Activated effector memory CD4-positive, alpha-beta T cell treated with Interleukin-2 at 50 U/mL for 16 hours (primary cell): ENCODE measurements at places on chromosomes 5 and 9.

DNA sequence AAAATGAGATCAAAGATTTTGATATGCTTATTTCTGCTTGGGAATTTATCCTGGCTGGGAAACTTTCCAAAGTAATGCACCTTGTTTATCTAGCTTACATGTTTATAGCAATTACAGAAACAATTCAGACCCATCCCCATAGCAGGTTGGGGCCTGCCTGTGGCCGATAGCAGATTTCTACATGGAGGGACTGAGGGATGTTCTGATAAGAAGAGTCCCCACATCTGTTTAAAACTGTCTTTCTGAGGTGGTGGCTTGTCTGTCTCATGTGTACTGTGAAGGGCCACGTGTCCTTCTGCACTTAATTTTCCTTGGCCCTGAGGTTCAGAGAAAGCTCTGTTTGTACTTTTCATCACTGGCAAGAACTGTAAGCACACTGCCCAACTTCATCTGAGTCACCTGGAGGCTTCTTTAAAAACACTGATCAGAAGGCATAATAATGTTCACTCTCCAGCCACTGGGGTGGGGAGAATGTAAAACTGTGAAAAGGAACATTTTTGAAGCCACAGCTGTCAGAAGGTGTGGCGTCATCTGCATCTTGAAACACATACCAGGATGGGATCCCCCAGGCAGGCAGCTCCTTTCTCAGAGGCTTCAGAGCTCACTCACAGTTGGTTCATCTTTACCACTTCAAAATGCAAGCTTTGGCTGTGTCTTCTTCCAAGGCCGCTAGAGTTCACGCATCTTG, 80.3 kb downstream of the MAP1B start:
- no peak for DNase-seq

GRCh38 chr5:21238786-21239185, 1250.8 kb upstream of the CDH18 start:
- DNase-seq = no peak

DNA sequence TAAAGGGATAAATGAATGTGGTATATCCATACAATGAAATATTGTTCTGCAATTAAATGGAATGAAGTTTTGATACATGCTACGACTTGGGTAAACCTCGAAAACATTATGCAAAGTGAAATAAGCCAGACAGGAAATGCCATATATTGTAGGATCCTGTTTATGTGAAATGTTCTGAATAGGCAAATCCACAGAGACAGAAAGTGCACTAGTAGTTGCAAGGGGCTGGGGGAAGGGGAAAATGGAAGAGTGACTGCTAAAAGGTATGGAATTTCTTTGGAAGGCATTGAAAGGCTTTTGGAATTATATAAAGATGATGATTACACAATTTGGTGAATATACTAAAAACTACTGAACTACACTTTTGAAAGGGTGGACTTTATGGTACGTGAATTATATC, 97.0 kb downstream of the FOXD1 start:
- DNase-seq = no peak

GRCh38 chr5:59874675-59875074, 18.9 kb downstream of the PDE4D start:
- no peak for DNase-seq

- no peak for DNase-seq
Observed at GRCh38 chr5:103589357-103589756, 26.8 kb upstream of the NUDT12 start.

DNA sequence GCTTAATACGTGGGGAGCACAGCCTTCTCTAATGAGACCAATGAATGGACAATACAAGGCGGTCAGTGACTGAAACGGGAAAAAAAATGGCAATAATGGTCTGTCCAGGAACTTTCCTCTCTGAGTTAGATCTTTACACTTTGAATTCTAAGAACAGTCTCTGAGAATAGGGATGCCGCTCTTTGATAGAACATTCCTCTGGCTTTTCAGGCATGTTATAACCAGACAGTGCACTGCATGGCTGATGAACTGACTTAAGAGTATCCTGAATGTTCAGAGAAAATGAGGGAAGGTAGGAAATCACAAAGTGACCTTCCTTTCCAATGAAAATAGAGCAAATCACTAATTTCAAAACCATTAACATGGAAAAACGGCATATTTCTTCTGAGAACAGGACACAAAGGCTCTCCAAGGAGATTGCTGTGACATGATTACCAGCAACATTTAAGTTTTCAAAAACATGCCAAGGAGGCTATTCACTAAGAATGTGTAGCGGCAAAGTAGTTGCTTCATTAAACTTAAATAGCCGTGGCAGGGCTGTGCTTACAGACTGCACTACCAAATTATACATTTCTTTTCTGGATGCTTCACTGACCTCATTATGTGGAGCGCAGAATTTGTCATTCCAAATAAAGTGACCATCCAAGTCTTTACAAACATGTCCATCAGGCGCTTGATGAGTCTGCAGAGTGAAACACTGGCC, 105.9 kb downstream of the MARCHF3 start:
- no peak for DNase-seq

GRCh38 chr9:110427497-110428104, 89.9 kb upstream of the TXNDC8 start:
- no peak for DNase-seq

GRCh38 chr9:31541721-31542281, 842.6 kb upstream of the ACO1 start:
- no peak for DNase-seq

- no peak for DNase-seq
Observed at GRCh38 chr5:176416965-176417364, 626 bp upstream of the CLTB start.

- DNase-seq = no peak
Observed at GRCh38 chr5:146165903-146166302, 16.5 kb downstream of the LARS1 start.

DNA sequence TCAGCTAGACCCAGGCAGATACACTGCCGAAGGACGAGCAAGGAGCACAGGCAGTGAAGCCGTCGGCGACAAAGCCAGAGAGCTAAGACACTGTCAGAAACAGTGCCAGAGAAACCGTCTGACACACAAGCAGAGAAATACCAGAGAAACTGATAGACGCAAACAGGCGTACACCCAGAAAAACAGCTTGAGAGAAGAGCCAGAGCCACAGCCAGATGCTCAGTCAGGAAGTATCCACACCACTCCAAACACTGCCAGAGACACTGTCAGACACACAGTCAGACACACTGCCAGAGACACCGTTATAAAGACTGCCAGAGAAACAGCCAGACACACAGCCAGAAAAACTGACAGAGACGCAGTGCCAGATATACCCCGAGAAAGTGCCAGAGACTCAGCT, 19.1 kb downstream of the CNTFR start:
- no peak for DNase-seq

- no peak for DNase-seq
Observed at GRCh38 chr9:127973169-127974000, 7.4 kb downstream of the EEIG1 start.

- no peak for DNase-seq
Observed at GRCh38 chr9:108108280-108108851, 618.8 kb upstream of the KLF4 start.

DNA sequence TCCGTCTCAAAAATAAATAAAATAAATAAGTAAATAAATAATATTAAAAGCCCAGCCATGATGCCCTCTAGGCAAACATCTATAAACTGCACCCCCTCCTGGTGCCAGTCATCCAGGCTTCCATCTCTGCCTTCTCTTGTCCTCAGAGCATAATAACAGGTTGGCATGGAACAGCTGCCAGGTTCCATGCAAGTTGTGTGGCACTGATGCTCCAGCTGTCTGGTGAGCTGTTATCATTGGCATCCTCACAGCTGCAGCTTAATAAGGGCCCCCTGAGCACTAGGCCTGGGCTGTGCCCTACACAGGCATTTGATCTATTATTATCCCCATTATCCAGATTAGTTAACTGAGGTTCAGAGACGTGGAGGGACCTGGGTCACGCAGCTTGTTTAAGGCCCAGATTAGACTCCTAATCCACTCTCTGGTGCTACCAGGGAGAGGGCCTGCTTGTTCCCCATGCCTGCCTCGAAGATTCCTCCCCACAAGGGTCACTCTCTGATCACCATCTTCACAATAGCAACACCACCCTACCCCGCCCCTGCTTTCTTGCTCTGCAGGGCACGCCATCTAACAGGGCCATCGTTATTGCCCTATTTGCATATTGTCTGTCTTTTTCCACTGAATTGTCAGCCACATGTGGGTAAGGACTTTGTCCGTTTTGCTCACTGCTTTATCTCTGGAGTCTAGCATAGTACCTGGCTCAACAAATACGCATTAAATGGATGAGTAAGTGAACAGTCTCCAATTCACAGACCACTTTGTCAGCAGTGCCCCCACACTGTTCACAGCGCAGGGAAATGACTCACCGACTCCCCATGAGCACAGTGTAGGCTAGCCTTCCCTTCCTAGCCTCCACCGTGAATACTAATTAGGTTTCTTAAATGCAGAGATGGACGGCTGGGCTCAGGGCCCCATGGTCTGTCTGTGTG, 1.5 kb upstream of the DNM1 start:
- DNase-seq = no peak

- DNase-seq = no peak
Observed at GRCh38 chr5:77743181-77743580, 33.0 kb downstream of the TBCA start.

GRCh38 chr9:108551030-108551841, 304.6 kb downstream of the ACTL7B start:
- DNase-seq = no peak

GRCh38 chr9:3118081-3118480, 274.2 kb upstream of the PUM3 start:
- DNase-seq = no peak

DNA sequence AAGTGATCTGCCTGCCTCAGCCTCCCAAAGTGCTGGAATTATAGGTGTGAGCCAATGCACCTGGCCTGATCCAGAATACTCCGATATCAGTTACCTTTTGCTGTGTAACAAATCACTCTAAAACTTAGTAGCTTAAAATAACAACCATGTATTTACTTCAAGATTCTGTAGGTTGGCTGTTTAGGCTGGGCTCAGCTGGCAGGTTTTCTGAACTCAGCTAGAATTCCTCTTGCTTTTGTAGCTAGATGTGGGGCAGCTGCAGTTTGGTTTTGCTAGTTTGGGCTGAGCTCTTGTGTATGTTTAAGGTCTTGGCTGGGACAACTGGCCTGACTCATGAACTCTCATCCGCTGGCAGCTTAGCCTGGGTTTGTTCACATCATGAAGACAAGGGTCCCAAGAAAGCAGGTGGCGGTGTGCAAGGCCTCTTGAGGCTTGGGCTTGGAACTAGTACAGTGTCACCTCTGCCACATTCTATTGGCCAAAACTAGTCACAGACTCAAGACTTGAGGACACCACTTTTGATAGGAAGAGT, 138.3 kb upstream of the SHB start:
- no peak for DNase-seq

- no peak for DNase-seq
Observed at GRCh38 chr9:777978-778377, 63.5 kb upstream of the DMRT1 start.

GRCh38 chr5:114648940-114649339, 287.1 kb downstream of the KCNN2 start:
- no peak for DNase-seq

DNA sequence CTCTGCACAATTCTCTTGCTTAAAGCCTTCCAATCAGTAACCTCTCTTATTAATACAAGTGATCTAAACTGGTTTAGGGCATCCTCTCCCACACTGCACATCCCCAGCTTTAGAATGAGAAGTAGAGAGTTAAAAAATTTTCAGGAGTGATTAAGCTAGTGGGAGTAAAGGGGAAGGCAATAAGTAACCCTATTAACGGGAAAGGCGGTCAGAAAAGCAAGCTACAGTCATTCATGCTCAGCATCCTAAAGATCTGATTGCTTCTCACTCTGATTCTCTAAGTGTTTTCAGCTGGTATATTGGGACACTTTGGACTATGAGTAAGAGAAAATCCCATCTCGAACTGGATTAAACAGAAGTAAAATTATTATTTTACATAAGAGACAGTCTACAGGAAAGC, 15.8 kb downstream of the CDH6 start:
- DNase-seq = no peak

GRCh38 chr5:73544429-73545402, 20.7 kb downstream of the ANKRA2 start:
- no peak for DNase-seq

- DNase-seq = no peak
Observed at GRCh38 chr5:67142816-67143215, 53.8 kb downstream of the CD180 start.

- no peak for DNase-seq
Observed at GRCh38 chr5:27962198-27962597, 923.8 kb upstream of the CDH9 start.

GRCh38 chr9:122265149-122265915, 650 bp downstream of the MRRF start:
- no peak for DNase-seq

DNA sequence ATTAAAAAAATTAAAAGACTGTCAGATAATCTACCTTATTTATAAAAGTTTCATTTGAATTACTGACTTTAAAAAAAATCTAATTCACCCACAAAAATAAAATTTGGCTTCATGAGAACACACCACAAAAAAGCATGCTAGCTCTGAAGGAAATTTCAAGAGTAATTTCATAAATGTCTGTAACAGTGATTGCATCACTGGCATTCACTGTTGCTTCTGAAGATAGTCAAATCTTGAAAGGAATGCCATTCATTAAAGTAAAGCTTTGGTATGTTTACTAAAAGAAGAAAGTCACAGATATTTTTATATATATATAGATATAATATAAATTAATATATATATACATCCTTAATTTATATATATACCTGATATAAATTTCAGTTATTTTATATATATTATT, 43.4 kb downstream of the NADK2 start:
- DNase-seq = no peak

GRCh38 chr9:13956107-13956506, 357.8 kb downstream of the NFIB start:
- DNase-seq = no peak

DNA sequence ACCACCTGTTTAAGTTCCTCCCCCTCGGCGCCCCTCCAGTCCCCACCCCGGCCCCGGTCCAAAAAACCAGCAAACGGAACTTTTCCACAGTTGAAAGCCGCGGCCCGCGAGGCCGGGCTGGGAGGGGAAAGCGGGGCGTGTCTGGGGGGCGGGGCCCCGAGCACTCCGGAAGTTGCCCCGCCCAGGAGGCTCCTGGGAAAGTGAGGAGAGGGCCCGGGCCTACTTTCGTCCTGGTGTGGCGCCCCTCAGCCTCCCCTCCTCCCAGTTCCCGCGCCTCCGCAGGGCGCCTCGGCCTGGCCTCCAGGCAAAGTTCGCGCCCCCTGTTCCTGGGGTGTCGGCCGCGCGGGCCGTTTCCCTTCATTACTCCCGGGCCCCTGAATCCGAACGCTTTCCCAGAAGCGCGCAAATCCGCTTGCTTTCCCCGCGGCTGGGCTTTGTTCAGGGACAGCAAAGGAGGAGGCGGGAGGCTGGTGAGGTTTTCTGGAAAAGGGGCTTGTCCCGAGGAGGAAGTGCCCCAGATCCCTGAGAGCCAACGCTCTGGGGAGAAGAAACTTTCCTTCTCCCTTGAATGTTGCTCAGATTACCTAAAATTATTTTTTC, 4.5 kb upstream of the DMRT3 start:
- no peak for DNase-seq

GRCh38 chr9:2178034-2178734, 163.0 kb downstream of the SMARCA2 start:
- DNase-seq = no peak

GRCh38 chr5:179415291-179416060, 70.2 kb upstream of the ADAMTS2 start:
- DNase-seq = no peak

GRCh38 chr5:136703036-136703435, 337.7 kb upstream of the TRPC7 start:
- no peak for DNase-seq

GRCh38 chr5:43117092-43117491, 3.6 kb upstream of the ZNF131 start:
- DNase-seq = no peak
